ENCODE measurements at places on chromosomes 16 and 17.
A peak's percentile ranks its signal among the peaks of the same experiment; 100 is the strongest.

GRCh38 chr17:49729069-49729468, 21.3 kb upstream of the SLC35B1 start:
- DNase-seq, result no peak

DNA sequence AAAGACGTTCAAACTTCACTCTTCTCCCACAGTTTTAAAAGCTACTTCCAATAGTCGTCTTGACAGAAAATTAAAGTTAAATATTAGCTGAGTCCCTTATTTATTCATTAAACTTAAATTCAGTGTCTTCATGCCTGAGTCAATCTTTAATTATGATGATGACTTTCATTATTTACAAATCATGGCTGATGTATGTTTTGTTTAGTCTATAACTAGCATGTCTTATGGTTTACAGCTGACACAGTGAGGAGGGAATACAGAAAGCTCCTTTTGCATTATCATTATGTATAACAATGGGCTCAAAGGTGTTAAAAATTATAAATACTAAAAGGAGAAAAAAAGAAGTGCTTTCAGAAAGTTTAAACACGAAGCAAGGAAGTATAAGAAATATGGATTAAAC, 1333.1 kb downstream of the CDH8 start:
- no peak for DNase-seq

GRCh38 chr16:72787514-72788268, 260.2 kb downstream of the ZFHX3 start:
- peak; percentile 84 for DNase-seq

GRCh38 chr16:19528666-19529065, 4.9 kb downstream of the CCP110 start:
- no peak for DNase-seq

DNA sequence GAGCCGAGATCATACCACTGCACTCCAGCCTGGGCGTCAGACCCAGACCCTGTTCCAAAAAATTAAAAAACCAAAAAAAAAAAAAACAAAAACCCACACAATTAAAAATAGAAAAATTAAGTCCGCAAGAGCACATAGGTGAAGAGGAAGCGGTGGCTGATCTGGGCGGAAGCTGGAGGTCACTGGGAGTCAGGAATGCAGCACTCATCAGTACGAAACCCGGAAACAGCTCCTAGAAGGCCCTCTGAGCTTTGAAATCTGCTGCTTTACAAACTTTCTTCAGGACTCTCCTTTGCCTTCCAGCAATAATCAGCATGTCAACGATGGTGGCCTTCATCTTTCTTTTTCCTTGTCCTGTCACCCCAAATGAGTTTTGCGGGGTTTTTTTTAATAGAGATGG, 29.5 kb downstream of the TRAP1 start:
- DNase-seq, result no peak

GRCh38 chr16:86507173-86508027, 2.9 kb upstream of the FOXF1 start:
- DNase-seq, result no peak

GRCh38 chr16:67593288-67593687, 31.0 kb downstream of the CTCF start:
- no peak for DNase-seq

GRCh38 chr17:40410082-40410481, 7.6 kb downstream of the TOP2A start:
- no peak for DNase-seq

GRCh38 chr17:20072692-20072992, 63.5 kb downstream of the SPECC1 start:
- no peak for DNase-seq

- no peak for DNase-seq
Observed at GRCh38 chr16:54677308-54677950, 253.2 kb upstream of the IRX5 start.

All from activated CD8-positive, alpha-beta memory T cell treated with anti-CD3 and anti-CD28 coated beads, Interleukin-2, amount 10 ng/mL, durations not matched to agents 7 days and 5 days (primary cell).